ENCODE measurements at places on chromosomes 1 and 21.
A peak's percentile ranks its signal among the peaks of the same experiment; 100 is the strongest.

DNA sequence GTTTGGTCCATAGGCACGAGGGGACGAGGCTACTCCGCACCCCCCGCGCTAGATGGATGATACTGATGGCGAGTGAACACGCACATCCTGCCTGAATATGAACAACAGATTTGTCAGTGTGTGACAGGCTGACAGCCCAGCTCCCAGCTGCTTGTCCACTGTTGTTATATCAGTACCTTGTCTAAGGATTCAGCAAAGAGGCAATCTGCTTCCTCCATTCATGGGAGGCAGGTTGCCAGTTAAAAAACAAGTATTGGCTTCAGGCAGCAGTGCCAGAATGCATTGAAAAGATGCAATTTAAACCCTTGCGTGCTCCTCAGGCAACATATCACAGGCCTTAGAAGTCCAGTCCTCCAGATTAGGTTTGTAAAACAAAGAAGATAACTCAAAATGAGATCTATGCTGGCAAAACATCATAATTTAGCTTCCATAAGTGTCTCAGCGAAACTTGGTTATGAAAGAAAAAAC, 223.3 kb downstream of the GPATCH2 start:
- no peak for DNase-seq

DNA sequence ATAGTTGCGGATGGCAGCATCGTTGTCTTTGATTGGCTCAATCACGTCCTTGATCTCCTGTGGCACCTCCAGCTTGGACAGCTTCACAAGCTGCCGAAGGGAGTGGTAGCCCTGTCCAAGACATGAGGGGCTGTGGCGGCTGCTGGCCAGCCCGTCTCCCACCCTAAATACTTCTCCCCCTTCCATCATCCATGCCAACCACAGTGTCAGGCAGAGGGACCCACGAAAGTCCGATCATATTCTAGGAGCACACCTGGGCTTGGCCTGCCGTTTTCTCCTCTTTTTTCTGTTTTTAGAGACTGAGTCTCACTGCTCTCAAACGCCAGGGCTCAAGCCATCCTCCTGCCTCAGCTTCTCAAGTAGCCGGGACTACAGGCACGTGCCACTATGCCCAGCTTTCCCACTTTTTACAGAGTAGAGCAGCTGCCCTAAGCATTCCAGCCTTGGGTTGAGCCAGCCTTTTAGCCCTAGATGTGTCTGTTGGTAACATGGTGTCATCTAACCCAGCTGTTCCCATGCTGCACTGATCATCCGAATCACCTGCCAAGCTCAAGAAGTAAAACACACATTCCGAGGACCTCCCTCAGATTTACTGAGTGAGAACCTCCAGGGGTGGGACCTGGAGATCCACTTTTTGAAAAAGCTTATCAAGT, 10.4 kb downstream of the MTHFR start:
- no peak for DNase-seq

GRCh38 chr1:24201941-24202440, 14.9 kb upstream of the IFNLR1 start:
- DNase-seq, result peak; percentile 57

DNA sequence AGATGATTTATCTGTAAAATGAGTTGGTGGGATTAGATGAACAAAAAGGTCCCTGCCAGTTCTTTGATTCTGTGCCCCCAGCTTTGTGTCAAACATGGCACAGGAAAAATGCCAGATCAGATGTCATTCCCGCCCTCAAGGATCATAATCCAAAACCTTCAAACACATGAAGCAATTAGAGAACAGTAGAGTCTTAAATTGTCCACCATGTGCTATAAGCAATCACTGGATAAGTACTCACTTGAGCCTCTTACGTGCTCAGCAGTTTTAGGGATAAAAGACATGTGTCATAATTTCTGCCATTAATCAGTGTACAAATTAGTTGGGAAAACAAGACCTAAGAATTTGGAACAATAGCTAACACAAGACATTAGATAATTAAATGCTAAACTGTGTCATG, 15.4 kb upstream of the KIAA0040 start:
- DNase-seq, result peak; percentile 98

DNA sequence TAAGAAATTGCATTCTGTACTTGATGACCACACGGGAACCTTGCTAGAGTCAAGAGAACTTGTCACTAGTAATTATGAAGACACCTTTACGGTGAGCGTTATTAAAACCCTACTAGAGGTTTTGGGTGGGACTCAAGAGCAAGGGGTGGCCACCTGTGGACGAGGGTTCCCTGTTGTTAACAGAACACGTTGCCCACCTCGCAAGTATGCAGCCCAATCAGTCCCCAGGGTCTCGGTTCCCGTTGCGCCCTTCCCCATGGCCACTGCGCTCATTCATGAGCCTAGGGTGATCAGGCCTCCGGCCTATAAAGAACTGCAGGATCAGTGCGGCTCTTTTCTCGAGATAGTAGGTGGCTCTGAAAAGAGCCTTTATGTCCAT, 30.2 kb upstream of the RNF187 start:
- no peak for DNase-seq

DNA sequence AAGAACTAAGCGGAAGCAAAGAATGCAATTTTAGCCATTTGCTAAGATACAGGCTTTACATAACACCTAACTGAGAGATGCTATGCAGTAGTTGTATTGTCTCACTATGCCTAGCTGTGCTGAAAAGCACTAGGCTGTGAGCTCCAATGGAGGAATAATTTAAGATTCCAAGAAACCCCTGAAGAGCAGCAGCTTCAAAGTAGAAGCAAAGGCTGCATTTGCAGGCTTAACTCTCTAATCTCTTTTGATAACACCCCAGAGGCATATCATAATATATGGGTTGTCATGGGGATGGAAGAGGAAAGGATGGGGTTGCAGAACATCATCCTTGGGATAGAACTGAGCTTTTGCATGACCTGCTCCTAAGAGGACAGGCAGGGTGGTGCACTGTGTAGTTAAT, 102.0 kb downstream of the ERG start:
- no peak for DNase-seq
